ENCODE measurements at places on chromosomes 12 and 14. TPM values are rescaled to one million over a fixed set of nuclear protein-coding genes. Genes with fewer than 3 reads are reported as not detected.

The SERPINA5 gene
- total RNA-seq: not detected

The ASCL1 gene
- total RNA-seq: 15.0 TPM

The CCDC177 gene
- total RNA-seq: 8.8 TPM

The ABCD2 gene
- total RNA-seq: 18.8 TPM

The TRPV4 gene
- total RNA-seq: 0.31 TPM

The PTGR2 gene
- 9.4 TPM for total RNA-seq

The DNAJC22 gene
- not detected for total RNA-seq

The C3AR1 gene
- 0.63 TPM for total RNA-seq

The POLE gene
- 95.2 TPM for total RNA-seq

The KLRG1 gene
- total RNA-seq: 19.7 TPM

The ZBTB25 gene
- 21.0 TPM for total RNA-seq

The TMEM30B gene
- total RNA-seq: under 0.01 TPM

The SLC5A8 gene
- 2.8 TPM for total RNA-seq

The KRT75 gene
- total RNA-seq: not detected

The NANOG gene
- under 0.01 TPM for total RNA-seq

The PGF gene
- 0.94 TPM for total RNA-seq

The PPM1H gene
- total RNA-seq: 9.7 TPM

The C12orf42 gene
- 0.94 TPM for total RNA-seq

The KLRC2 gene
- 0.31 TPM for total RNA-seq

The MYL6 gene
- 311 TPM for total RNA-seq

The DPPA3 gene
- not detected for total RNA-seq

The EIF5 gene
- 186 TPM for total RNA-seq

The GYS2 gene
- total RNA-seq: not detected

The SUOX gene
- total RNA-seq: 11.9 TPM

The ERG28 gene
- 8.8 TPM for total RNA-seq

The SRRM4 gene
- 19.7 TPM for total RNA-seq

The AQP6 gene
- total RNA-seq: 0.31 TPM

Measured in parietal lobe (tissue), 2 donors.